ENCODE measurements at places on chromosomes 7 and 10.

DNA sequence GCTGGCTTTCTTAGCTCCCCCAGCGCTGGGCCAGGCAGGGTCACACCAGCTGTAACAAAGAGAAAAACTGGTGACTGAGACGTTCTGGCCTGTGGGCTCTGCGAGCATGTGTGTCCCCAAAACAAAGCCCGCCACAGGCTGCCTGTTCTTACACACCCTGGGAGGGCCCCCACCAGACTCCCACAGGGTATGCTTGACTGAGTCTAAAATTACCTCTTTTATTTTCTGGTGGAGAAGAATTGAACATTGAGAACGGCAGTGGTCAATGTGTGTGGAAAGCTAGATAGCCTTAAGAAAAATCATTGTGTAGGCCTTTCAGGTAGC is 808 bp downstream of the C10orf71 start:
- no peak for DNase-seq

- DNase-seq = no peak
Observed at GRCh38 chr7:148447221-148447849, 143.2 kb upstream of the C7orf33 start.

- DNase-seq = peak; percentile 16
Observed at GRCh38 chr7:155371884-155372781, 74.5 kb downstream of the INSIG1 start.

- no peak for DNase-seq
Observed at GRCh38 chr10:14481752-14482151, 151.0 kb upstream of the FRMD4A start.

DNA sequence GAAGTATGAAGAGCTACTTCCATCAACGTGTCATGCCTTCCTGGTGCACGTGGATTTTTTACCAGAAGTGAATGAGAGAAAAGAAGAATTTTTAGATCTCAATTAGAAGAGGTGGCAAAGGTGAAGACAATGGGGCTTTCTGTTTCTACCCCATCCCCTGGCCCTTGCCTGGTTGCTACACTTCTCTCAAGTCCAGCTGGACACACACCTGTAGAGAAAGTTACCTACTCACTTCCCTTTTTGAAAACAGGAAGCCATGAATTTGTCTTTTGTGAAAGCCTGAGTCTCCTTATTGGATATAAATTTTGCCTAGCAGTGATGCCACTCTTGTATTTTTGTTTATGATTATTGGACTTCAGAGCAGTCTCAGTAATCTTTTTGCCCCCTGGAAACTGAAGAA is 142.9 kb upstream of the AKR1E2 start:
- DNase-seq = no peak

- DNase-seq = no peak
Observed at GRCh38 chr10:56346845-56347415, 14.1 kb downstream of the ZWINT start.

- DNase-seq = no peak
Observed at GRCh38 chr7:2357165-2357564, 2.5 kb downstream of the EIF3B start.
